ENCODE measurements at places on chromosomes 13 and 19.
A peak's percentile ranks its signal among the peaks of the same experiment; 100 is the strongest.

DNA sequence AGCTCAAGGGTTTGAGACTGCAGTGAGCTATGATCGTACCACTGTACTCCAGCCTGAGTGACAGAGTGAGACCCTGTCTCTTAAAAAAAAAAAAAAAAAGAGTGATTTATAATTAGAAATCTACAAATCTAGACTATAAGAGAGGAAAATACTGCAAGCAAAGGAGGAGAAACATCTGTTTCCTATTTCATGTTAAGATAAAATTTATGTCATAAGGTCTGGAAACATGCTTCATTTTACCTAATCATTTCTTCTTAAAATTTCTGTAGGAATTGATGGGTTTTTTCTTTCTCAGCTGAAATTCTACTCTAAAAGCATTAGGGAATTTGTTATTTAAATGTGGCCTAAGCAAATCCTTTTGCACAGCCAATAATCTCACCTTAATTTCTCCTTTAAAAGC is 53.2 kb downstream of the C13orf42 start:
- no peak for DNase-seq

DNA sequence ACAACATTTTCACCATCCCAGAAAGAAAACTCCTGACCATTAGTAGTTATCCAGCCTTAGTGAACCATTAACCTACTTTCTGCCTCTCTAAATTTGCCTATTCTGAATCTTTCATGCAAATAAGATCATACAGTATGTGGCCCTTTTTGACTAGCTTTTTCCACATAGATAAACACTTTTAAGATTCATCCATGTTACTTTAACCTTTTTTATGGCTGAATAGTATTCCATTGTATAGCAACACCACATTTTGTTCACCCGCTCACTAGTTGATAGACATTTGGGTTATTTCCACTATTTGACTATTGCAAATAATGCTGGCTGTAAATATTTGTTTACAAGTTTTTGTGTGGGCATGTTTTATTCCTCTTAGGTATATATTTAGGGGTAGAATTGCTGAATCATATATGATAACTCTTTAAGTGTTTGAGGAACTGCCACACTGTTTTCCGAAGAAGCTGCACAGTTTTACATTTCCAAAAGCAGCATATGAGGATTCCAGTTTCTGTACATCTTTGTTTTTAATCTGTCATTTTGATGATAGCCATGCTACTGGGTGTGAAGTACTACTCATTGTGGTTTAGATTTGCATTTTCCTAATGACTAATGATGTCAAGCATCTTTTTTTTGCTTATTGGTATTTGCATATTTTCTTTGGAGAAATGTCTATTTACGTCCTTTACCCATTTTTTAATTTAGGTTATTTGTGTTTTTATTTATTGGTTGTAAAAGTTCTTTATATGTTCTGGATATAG is 17.1 kb downstream of the COG6 start:
- DNase-seq: no peak

DNA sequence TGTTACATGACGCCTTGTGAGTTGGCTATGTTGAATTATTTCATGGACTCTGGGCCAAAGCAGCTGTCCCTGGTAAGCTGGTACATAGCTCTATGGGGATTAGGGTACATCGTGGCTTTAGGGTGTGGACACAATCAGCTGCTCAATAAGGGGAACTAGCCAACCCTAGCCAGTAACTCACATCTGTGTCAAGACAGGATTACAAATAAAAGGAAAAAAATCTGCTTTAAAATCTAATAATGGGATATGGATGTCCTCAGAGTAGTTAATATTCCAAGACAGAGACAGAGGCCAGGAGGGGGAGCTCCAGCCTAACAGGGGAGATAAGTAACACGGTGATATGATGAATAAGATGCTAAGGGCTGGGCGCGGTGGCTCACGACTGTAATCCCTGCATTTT is 21.1 kb upstream of the ZNF766 start:
- peak; percentile 63 for DNase-seq

GRCh38 chr19:12884627-12884925 is 2.4 kb downstream of the KLF1 start:
- DNase-seq: no peak

DNA sequence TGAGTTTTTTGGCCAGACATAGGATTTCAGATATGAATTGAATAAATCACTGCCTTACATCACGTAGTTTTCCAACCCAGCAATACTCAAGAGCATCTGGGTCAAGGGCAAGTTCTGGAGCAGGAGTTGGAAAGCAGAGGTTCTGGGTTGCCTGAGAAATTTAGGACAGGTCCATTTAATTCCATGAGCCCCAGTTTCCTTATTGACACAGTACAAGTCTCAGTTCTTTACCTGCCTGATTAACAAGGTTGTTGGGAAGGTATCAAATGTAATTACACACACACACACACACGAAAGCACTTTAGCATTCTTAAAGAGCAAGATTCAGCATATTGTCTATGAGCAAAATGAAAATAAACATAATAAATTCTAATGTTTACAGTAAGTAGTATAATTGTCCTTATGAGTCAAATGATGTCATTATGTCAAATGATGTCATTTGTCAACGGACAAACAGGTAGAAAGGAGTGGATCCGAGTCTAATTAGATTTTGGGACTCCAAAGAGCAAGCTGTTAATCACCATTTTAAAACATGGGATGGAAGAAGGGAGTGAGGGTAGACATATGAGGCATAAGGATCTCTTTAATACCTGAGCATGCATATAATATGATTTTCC is 268.4 kb upstream of the ARGLU1 start:
- DNase-seq: no peak

DNA sequence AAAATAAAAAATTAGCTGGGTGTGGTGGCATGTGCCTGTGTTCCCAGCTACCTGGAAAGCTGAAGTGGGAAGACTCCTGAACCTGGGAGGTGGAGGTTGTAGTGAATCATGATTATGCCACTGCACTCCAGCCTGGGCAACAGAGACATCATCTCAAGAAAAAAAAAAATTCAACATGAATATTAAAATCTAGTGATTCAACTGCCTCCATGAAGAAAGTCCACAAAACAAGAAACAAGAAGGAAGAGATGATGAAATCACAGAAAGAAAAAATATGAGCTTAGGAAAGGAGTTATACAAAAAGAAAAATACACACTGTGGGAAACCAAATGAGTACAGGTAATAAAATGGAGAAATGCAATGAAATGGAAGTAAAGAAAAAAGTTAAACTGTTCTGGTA is 99.6 kb upstream of the SIAH3 start:
- DNase-seq: no peak

DNA sequence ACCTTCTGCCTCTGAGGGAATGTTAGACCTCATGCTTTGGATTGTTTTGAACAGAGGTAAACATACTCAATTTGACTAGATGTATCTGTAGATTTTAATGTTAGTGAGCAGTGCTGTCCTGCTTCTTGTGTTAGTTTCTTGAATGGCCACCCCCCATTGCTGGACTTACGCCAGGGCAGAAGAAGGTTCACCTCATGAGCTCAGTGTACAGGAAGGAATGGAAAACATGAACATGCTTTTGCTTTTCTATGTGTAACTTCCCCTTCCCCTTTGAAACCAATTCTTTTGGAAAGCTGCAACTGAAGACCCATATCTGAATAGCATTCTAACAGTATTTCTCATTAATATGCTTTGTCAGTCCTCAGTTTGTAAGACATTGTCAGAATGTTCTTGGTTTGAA is 32.3 kb downstream of the WASF3 start:
- no peak for DNase-seq

- no peak for DNase-seq
These were observed 6.2 kb upstream of the NUP58 start for GRCh38 chr13:25295228-25295627.

DNA sequence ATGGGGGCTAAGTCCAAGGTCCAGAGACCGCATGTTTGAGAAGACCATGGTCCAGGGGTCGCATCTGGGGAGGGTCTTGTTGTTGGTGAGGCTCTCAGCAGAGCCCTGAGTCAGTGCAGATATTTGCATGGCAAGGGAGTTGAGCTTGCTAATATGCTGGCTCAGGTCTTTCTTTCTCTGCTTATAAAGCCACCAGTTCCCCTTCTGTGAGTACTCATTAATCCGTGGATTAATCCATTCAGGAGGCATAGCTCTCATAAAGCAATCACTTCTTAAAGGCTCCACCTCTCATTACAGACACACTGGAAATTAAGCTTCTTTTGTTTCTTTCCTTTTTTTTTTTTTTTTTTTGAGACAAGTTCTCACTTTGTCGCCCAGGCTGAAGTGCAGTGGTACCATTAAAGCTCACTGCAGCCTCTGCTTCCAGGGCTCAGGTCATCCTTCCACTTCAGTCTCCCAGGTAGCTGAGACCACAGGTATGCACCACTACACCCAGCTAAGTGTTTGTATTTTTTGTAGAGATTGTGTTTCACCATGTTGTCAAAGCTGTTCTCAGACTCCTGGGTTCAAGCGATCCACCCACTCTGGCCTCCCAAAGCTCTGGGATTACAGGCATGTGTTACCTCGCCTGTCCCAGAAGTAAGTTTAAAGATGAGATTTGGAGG is 216.4 kb downstream of the SLITRK5 start:
- no peak for DNase-seq

GRCh38 chr13:20616059-20616797 is 49.3 kb downstream of the IFT88 start:
- no peak for DNase-seq

DNA sequence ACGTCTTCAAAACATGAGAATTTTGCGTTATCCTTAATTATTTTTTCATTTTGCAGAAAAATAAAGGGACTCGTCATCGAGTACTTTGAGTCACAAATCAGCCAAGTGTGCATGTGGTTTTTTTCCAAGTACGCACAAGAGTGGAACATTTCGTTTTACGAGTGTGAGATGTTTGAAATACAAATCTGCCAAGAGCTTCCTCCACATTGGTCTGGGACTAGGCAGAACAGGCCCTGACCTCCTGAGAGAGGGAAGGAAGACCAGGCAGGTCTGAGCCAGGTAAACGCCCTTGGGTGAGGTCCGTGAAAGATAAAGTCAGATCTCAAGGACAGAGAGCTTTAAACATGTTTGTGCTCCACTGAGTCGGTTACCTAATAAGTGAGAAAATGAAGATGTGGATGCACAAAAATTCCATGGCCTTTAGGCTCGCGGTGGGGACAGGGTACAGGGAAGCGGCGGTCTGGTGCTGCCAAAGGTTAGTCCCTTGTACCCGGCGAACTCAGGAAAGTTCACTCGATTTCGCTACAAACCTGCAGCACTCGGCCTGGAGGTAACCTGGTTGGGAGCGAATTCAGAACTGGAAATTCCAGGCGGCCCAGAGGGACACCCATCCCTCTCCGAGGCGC is 473 bp upstream of the ITM2B start:
- DNase-seq: no peak

GRCh38 chr13:77502104-77502720 is 33.3 kb upstream of the SCEL start:
- no peak for DNase-seq

- DNase-seq: no peak
These were observed 3.1 kb upstream of the BCL3 start for GRCh38 chr19:44745341-44745831.

DNA sequence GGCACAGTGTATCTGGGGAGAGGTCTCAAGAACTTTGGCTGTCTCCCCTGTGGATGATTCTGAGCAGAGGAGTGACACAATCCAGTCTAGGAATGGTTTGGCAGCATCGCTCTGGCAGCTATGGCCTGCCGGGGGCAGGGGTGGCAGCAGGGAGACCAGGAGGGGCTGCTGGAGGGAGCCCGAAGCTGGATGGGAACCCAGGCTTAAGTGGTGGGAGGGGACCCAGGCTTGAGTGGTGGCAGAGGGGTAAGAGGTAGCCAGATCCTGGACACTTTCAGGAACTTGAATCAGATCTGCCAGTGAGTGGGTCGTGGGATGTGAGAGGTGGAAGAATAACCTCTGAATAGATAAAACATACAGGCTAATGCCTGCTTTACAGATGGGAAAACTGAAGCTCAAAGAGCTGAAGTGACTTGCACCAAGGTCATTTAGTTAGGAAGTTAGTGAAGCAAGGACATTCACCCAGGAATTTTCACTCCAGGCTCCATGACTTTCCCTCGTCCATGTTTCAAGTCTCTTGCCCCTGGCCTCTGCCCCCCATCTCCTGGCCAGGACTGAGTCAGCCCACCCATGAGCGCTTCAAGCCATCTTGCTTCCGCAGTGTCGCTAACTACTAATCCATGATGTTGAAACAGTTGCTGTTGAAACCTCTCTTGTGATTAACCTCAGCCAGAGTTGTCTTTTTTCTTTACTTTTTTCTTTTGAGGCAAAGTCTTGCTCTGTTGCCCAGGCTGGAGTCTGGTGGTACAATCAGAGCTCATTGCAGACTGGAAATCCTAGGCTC is 29.9 kb upstream of the C1QTNF9 start:
- DNase-seq: no peak

GRCh38 chr13:61148691-61149315 is 266.8 kb downstream of the PCDH20 start:
- no peak for DNase-seq

GRCh38 chr13:106802917-106803316 is 235.0 kb upstream of the ARGLU1 start:
- DNase-seq: no peak

All from activated naive CD4-positive, alpha-beta T cell treated with Interleukin-2 at 50 U/mL for 16 hours (primary cell).